Activated T-helper 17 cell treated with anti-CD3 and anti-CD28 coated beads, Interleukin-2, amount 50 U/mL, for 72 hours (primary cell): ENCODE measurements at places on chromosomes 5 and 9. TPM values are rescaled to one million over a fixed set of nuclear protein-coding genes. Genes with fewer than 3 reads are reported as not detected.

ERAP2 gene
- 37.2 TPM for total RNA-seq

GRCh38 chr5:177445917-177446199, 756 bp upstream of the PRR7 start:
- ATAC-seq, result no peak

DNA sequence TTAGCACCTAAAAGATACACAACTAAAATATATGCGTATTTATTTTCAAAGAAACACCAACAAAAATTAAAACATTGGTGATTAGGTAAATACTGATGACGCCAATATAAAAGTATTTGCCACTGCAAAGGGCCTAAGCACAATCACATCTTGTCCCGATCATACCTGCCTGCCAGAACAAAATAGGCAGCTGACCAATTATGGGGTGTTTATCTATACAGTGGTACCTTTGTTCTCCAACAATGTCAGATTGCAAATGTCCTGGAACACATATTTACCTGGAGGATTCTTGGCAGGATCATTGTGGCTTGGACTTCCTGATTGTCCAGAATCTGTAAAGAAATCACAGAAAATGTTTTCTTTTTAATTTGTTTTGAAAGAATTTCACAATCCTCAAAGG, 134.5 kb downstream of the NFIB start:
- ATAC-seq, result no peak

DNA sequence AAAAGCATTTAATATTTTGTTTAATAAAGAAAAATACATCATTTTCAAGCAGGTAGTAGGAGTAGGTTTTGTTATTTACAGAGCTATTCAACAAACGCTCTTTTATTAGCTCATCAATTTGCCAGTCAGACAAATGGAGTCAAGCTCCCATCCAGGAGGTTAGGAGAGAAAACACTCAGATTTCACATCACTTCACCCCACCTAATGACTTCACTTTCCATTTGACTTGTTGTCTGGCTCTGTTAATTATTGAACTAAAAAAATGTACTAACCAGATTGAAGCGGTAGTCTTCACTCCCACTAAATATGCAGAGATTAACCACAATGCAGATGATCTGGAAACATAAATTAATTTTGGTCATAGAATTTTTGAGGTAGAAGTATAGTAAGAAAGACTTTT, 193.6 kb upstream of the VCAN start:
- no peak for ATAC-seq
